ENCODE measurements at places on chromosomes 11 and 22.
A peak's percentile ranks its signal among the peaks of the same experiment; 100 is the strongest.

- no peak for DNase-seq
Observed at GRCh38 chr11:120068114-120068573, 69.8 kb downstream of the TRIM29 start.

DNA sequence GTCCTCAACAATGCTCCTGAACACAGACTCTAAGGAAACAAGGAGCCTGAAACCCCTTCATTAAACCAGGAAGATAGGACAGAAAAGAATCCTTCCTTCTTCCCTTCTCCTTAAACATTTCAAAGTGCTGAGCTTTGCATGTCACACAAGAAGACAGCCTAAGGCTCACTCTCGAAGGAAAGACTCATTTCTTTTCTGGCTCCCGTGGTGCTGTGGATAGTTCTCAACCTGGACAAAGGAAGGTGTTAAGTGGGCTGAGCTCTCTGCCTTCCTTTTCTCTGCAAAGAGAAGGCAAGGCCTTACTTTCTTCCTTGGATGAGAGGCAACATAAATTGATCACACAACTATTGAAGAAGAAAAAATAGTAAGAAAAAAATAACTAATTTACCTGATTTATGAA, 452.4 kb upstream of the DDI1 start:
- no peak for DNase-seq

DNA sequence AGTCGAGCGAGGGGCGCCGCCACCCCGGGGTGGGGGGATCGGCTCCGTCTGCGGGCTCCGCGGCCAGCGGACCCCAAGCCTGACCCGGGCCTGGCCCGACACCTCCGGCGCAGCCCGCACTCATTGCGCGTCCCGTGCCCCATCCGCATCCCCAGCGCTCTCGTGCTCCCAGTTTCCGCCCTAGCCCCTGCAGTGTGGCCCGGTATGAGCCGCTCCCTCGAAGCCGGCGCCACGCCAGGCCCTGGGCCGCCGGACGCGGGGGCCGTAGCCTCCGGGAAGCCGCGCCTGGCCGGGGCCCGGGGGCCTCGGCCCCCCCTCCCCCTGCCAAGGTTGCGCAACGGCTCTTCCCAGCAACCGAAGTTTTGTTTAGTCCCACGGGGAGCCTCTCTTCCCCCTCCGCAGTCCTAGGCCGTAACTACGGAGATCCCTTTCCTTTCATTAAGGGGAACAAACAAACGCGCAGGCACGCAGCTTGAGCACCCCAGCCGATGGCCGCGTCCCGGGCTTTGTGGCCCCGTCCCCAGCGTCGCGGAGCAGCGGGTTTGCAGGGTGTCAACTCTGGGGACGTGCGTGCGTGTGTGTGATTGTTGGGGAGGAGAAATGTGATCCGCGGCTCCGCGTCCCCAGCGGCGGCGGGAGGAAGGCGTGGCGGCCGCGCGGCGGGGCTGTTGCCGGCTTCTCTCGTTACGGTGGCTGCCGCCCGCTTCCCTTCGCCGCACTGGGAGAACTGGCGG, 883 bp downstream of the HIPK3 start:
- peak; percentile 77 for DNase-seq

GRCh38 chr11:20597680-20598484, 1.5 kb upstream of the SLC6A5 start:
- DNase-seq = no peak

DNA sequence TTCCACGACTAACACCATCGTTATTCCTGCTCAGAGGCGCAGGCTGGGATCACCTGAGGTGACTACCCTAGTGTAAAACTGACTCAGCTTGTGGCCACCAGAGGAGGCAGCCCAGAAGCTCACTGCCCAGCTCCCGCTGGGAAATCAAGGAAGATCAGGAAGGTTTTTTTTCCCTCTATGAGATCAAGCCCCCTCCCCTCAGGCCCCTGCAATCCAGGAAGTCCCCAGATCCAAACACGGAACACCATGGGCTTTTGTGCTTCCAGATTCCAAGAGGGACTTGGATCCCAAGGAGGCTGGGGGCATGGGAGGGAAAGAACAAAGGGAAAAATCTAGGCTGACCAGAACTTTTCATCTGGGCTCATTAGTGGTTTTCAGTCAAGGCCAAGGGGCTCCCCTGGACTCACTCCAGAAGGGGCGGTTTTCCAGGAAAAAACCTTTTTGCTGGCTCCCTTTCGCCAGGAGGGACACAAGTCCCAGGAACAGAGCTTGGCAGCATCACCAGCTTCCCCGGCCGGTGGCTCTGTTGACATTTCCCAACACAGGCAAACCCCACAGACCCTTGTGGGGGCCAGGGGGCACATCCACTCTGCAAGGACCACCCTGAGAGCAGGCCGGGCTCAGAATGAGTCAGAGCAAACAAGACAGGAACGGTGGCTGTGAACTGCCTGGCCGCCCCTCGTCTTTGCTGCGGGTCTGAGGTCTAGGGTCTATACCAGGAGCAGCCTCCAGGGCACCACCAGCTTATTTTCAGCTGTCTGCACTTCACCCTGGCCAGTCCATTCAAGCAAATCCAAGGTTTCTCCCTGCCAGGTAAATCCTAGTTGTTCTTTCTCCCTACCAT, 36.8 kb downstream of the MYH9 start:
- no peak for DNase-seq
